ENCODE measurements at places on chromosomes 2 and 18.
A peak's percentile ranks its signal among the peaks of the same experiment; 100 is the strongest.

GRCh38 chr2:10064932-10065772 is 15.1 kb downstream of the CYS1 start:
- DNase-seq: no peak

GRCh38 chr18:13580991-13581390 is 145.4 kb downstream of the FAM210A start:
- DNase-seq: no peak

GRCh38 chr2:136171223-136171622 is 53.3 kb upstream of the CXCR4 start:
- DNase-seq: no peak

GRCh38 chr18:41594582-41594981 is 360.5 kb upstream of the PIK3C3 start:
- no peak for DNase-seq

DNA sequence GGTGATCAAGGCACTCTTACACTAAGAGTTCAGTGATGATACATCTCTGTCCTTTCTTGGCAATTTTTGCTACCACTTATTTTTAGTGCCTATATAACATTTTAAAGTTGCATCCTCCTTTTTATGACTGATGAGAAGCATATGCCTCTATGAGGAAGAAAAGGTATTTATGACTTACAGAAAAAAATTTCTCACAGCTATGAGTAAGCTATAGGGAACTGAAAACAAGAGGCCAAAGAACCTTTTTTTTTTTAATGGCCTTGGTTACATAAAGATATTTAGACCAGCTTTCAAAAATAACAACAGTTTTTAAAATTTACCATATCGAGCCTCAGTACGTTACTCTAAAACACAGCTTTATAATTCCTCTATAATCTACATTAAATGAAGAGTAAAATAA is 21.3 kb downstream of the MBD5 start:
- no peak for DNase-seq

- no peak for DNase-seq
Measured at GRCh38 chr2:161662373-161662772, 38.2 kb downstream of the SLC4A10 start.

DNA sequence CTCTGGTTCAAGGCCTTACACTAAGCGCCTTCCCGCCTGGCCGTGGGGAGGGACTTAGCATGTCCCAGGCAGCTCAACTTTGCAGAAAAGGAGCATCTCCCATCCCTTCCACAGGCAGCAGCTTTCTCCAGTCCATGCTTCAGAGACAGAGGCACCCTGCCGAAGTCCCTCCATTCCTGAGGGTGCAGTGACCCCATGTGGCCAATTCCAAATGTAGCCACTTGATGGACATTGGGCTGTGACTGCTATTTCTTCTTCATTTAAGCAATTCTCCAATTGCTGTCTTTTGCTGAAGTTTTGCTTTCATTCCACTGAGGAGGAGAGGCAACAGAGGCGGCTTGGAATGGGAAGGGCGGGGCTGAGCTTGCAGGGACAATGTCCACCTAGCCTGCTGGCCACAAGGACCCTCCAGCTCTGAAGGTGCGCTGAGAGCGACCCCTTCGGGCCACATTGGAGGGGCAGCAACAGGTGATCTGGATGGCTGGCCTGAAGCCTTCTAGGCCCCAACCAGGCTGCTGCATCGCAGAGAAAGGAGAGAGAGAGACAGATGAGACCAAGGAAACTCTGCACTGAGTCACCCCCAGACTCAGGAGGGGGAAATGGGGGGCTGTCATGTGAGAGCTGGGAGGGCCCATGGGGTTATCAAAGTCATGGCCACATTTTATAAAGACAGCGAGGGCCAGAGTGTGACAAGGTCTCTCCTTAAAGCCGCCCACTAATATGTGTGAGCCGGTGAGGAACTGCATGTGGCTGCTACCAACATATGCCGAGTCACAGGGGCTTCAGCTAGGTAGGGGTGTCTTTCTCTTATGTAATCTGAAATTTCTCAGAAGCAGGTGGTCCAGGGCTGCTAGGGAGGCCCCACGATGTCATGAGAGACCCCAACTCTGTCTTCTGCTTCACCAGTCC is 61.3 kb downstream of the LONRF2 start:
- DNase-seq: peak; percentile 64

GRCh38 chr18:75857558-75857957 is 430.1 kb upstream of the SMIM21 start:
- DNase-seq: no peak

DNA sequence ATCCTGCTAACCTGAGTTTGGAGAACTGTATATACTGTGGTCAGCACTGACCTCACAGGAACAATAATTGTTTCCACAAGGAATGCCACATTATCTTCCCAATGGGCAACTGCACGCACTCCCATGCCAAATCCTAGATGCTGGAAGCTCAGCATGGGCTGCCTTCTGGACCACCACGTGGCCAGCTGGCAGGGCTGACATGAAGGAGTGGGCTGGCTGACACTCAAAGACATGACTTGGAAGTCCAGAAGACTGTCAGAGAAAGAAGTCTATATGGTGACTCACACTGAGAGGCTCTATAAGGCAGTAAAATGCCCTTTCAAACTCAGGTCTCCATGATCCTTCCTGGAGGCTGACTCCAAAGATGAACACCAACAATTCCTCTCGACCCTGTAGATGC is 98.4 kb upstream of the RNF152 start:
- DNase-seq: no peak

DNA sequence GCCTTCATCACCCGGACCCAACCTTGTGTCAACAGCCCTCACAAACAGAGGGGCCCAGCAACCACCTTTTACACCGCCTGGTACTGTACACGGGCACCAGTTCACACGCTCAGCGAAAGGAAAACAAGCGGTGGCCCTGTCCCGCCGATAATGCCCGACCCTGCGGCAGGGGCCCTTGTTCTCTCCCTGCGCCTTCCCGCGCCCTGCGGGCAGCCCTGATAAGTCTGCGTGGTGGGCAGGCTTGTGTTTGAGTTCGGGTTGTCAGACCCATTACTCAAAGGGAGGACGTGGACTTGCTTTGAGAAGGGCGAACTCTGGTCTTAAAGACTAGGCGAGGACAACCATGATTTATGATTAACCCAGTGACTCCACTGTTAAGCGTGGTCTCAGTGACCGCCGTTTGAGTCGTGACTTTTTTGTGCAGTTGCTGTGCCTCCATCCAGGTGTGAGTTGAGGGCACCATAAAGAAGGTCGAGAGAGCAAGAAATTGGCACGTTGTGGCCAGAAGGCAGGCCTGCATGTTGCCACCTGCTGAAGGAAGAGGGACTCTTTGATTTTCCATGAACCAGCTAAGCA is 167.4 kb upstream of the GATA6 start:
- DNase-seq: no peak

- peak; percentile 94 for DNase-seq
Measured at GRCh38 chr2:20097889-20098714, 46.7 kb upstream of the LAPTM4A start.

- no peak for DNase-seq
Measured at GRCh38 chr18:31065036-31065773, 22.7 kb upstream of the DSC3 start.

DNA sequence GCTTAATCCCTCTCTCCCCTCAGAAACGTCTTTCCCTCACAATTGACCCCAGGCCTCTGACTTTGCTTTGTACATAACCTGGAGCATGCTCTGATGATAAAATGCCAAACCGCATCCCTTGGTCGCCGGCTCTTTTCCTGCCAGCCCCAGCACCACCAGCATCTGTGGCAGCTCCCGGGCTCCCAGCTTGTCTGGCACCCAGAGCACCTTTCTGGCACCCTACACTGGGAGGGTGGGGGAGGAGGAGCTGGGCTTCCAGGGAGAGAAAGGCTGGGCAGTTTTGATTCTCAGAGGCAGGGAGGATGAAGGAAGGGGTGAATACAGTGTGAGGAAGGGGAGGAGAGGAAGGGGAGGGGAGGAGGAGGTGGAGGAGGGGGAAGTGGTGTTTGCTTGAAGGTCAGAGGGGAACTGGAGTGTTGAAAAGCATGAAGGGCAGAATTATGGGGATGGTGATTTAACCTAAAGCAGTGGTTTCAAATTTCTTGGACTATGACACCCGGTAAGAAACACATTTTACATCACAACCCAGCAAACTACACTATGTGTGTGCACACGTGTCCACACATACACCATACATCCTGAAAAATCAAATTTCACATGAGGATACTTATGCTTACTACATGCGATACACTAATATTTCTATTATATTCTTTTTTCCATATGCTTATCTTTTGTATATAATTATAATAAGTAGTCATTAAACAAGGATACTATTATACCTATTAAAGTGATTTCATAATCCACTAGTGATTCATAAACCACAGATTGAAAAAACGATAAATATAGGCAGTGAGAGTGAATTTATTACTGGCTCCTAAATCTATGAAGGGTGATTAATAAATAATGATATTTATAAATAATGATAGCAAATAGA is 30.0 kb upstream of the IGFBP2 start:
- no peak for DNase-seq

DNA sequence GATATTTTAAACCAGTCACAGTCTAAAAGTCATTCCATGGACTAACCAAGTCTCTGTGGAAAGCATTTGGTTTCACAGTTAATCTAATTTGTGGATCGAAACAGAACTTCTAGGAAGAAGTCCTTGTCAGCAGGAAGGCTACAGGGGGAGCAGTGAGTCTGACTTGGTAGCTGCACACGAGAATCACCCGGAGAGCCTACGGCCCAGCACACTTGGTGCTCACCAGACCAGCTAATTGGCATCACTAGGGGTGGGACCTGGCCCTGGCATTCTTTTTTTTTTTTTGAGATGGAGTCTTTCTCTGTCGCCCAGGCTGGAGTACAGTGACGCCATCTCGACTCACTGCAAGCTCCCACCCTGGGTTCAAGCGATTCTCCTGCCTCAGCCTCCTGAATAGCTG is 97.7 kb downstream of the ZNF532 start:
- DNase-seq: no peak

DNA sequence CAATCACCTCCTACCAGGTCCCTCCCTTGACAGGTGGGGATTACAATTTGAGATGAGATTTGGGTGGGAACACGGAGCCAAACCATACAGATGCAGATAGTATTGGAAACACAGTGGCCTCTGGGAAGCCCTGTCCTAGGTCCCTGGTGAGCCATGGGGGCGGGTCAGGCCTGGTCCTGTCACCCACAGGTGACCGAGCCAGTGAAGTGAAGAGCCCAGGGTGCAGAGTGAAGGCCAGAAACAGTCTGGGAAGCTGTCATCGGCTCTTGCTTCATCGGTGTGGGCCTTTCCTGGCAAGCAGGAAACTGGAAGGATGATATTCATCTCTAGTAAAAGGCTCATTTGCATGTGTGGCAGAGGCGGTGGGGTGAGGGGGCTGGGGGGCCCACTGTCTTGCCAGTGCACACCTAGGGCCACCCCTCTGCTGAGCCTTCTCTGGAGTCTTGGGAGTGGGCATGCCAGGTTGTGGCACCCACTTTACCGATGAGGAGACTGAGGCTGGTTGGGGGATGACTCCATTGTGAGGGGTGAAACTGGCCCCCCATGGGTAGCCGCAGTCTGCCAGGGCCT is 290.6 kb downstream of the NDUFA10 start:
- no peak for DNase-seq

DNA sequence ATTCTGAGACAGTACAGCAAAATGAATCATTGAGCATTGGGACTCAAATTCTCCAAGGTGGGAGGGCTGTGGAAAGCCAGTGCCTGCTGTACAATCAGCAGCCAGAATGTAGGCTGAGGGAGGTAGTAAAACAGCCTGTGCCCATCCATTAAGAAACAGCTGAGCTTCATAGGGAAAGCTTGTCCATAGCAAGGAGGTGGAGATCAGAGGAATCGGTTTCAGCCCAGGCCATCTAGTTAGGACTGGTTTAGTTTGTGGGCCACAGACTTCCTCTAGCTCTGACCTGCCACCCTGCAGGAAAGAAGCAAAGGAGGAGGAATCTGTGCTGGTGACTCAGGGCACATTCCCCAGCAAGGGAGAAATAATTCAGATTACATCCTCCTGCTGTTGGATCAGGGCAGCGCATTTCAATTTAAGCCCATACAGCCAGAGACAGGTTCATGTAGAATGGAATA is 333.4 kb downstream of the SETBP1 start:
- DNase-seq: no peak

DNA sequence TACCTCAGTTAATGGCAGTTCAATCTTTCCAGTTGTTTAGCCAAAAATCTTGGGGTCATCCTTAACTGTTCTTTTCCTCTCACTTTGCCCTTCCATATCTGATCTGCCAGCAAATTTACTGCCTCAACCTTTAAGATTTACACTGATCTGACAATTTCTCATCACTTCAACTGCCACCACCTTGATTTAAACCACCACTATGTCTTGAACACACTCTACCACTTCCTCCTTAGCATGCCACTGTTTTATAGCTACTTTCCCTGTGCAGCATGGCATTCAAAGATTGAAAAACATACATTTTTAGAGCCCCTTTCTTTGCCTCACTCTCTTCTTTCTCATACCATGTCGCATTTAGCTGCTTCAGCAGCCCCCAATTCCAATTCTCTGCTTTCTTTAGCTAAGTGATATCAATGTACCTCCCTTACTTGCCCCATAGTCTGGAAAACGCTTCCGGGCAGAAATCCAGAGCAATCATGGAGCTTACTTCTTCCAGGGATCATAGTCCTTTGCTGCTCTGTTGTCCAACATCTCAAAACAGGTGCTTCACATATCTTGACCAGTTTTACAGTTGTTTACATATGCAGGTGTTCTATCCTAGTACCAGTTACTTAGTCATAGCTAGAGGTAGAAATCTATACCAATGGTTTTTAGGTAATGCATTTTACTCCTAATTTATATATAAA is 10.9 kb downstream of the PGAP1 start:
- DNase-seq: no peak

DNA sequence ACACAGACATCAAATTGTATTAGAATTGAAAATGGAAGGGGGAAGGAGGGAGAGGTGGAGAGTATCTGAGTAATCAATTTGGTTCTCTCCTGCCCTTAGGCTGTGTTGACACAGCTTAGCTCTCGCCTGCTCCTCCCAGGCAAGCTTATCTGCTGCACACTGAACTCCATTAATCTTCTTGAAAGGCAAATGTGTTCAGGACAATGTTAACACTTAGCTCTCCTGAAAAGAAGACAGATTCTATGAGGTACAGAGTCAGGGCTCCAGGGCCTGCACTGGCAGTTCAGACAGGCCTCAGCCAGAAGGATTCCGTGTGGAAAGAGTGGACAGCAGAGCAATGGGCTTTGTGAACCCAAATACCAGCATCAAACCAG is 430.0 kb upstream of the TNP1 start:
- no peak for DNase-seq

DNA sequence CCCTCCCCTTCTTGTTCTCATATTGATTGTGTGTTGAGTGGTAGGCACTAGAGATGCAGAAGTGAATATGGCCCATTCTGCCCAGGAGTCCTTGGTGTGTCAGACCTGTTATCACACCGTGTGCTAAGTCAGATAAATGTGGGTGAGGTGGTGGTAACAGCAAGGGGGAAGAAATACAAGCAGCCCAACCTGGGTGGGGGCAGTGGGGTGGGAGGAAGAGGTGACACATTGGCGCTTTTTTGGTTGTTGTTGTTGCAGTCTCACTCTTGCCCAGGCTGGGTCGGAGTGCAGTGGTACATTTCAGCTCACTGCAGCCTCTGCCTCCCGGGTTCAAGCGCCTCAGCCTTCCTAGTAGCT is 12.8 kb downstream of the B3GNT2 start:
- DNase-seq: no peak
